Choroid plexus epithelial cell (primary cell): ENCODE measurements at places on chromosomes 4 and X.

GRCh38 chr4:184259866-184260265 is 42.2 kb upstream of the ENPP6 start:
- DNase-seq = no peak

GRCh38 chrX:29477878-29478277 is 737.5 kb upstream of the MAGEB2 start:
- no peak for DNase-seq

GRCh38 chrX:49003696-49004095 is 1.6 kb upstream of the GRIPAP1 start:
- DNase-seq = no peak

- DNase-seq = peak; percentile 85
Observed at GRCh38 chrX:9342561-9343051, 122.3 kb upstream of the TBL1X start.

DNA sequence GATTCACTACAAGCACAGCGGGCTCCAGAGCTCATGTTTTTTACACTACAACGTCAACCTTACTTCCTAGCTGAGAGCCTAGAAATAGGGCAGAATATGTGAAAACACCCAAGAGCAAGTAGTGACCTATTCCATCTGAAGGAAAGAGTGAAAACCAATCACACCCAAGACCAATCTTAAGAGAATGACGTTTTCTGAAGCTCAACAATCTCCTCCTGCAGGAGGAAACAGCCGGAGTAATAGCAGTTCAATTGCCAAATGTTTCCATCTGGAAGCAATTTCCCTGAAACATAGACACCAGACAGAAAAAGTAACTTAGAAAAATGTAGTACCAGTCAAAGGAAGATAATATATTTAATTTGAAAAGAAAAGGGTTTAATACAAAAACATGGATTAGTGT is 142.4 kb downstream of the ANXA5 start:
- DNase-seq = no peak

DNA sequence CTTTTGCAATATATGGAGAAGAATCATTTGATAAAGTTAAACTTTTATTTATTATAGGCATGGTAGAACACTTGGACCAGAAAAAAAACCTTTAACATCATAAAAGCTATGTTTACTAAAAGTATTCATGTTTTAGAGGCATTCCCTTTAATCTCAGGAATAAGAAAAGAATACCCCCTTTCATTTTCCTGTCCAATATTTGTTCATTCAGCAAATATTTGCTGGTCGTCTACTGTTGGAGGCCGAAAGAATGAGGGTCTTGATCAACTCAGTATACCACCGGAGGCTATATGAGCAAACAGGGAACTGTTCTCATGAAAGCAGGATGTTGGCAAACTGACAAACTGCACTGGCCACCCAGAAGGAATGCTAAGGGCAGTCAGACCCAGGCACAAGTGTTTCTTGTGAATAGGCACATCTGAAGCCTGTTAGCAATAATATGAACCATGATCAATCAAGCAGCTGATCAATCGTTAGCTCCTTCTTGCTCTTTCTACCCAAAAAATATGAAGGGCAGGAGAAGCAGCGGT is 480.8 kb upstream of the FAT1 start:
- DNase-seq = no peak

- DNase-seq = peak; percentile 11
Observed at GRCh38 chr4:36011381-36011780, 232.9 kb downstream of the ARAP2 start.

DNA sequence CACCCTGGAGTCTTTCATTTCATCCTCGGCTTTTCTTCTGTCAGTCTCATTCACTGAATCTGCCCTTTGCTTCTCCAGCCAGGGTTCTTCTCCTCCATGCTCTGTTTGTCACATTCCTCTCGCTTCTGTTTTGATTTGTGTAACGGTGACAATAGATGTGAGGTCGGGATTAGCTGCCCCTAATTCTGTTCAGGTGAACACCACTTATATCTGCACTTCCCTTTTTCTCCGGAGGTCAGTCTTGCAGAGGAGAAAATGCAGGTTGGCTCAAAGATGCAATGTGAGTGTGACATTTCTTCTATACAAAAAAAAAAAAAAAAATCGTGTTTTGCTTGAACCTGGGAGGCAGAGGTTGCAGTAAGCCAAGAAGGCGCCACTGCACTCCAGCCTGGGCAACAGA is 262.9 kb downstream of the ASMT start:
- no peak for DNase-seq

DNA sequence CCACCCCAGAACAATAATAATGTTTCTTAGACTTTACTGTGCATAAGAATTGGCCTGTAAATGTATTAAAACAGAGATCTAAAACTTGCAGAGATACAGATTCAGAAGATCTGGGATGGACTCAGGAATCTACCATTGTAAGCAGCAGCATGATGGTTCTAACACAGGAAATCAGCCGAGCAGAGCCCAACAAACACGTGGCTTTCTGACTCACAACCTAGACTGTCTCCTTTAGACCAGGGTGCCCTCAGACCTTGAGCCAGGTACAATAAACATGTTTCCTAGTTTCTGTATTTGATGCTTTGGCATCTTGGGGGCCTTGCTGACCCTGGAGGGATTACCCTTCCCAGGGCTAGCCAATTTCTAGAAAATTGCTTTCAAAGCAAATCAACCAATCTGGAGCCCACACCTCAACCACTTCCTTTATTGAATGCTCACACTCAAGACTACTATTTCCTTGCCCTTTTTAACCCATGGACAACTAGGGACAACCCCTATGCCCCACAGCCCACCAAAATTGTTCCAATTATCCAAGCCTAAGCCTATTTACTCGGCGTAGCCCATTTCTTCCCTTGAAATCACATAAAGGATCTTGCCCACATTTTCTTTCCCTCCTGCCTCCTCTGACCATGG is 80.5 kb downstream of the TBC1D9 start:
- DNase-seq = peak; percentile 60
